ENCODE measurements at places on chromosomes 12 and 14. TPM values are rescaled to one million over a fixed set of nuclear protein-coding genes. Genes with fewer than 3 reads are reported as not detected.
A peak's percentile ranks its signal among the peaks of the same experiment; 100 is the strongest.

Gene CLEC12A
- total RNA-seq = 17.8 TPM

Gene TAS2R42
- not detected for total RNA-seq

Gene HSPB8
- total RNA-seq = 314 TPM

Gene FOXN4
- not detected for total RNA-seq

Gene RASSF9
- total RNA-seq = 2.1 TPM

Gene LUM
- total RNA-seq = 180 TPM

Gene KRT1
- total RNA-seq = not detected

Gene CCNB1IP1
- 41.0 TPM for total RNA-seq

Gene ANKRD33
- not detected for total RNA-seq

Gene ZCCHC8
- 11.5 TPM for total RNA-seq

Gene DPF3
- total RNA-seq = 18.9 TPM

DNA sequence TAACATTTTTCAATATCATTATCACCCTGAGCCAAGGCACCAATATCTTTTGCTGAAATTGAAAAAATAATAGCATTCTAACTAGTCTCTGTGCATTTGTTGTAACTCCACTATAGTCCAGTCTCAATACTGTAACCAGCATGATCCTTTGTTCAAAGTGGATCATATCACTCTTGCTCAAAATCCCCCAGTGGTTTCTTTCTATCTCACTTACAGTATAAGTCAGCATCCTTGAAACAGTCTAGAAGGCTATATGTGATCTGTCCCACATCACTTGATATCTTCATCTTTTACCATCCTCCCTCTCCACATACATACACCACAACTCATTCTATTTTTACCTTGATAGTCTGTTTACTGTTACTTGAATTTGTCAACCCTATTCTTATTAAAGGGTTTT lies 435.7 kb downstream of the CCER1 start:
- DNase-seq = no peak

DNA sequence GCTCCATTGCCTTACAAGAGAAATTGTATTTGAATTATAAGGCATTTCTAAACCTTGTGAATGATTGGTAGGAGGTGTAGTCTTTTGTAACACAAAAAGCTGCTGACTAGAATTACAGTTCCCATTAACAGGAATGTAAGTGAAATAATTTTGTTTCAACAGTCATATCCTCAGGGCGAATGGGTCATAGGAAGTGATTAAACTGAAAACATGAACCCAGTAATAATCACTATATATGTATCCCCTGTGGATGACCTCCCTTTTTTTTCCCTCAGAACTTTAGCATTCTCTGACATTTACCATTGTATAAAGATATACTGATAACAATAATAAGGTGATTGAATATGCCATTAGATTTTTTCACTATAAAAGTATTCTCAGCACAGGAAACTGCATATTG lies 312.3 kb downstream of the ATP23 start:
- no peak for DNase-seq

DNA sequence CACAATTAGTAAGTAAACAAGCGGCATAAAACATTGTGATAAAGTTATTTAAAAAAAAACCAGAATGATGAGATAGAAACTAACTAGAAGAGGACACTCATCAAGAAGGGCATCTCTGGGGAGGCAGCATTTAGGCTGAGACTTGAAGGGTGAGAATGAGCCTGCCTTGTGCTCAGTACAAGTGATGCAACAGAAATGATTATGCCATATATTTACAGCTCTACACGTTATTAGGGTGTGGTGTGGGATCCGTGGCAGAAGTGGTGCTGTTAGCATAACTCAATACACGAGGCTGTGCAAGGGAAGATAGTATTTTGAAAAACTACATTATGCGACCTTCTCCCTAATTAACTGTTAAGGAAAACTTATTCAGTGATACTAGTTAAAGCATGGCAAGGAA lies 178.5 kb upstream of the ATF7IP start:
- no peak for DNase-seq

- DNase-seq = no peak
These were observed 102.7 kb upstream of the FKBP4 start for GRCh38 chr12:2692080-2692479.

DNA sequence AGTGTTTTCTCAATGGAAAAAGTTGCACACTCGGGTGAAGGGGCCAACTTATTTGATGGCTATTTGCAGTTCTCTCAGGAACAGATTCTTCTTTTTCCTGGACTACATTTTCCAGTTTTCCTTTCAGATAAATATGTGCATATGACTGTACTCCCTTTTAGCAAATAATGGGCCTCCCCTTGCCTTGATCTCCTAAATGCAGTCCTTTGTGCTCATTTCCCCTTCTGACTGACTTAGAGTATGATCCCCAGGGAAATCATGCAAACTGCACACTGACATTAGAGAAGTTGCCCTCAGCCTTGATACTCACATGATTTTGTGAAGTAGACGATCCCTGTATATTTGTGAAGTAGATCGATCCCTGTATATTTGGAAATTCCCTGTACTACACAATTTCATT lies 492.9 kb upstream of the NOVA1 start:
- DNase-seq = no peak

DNA sequence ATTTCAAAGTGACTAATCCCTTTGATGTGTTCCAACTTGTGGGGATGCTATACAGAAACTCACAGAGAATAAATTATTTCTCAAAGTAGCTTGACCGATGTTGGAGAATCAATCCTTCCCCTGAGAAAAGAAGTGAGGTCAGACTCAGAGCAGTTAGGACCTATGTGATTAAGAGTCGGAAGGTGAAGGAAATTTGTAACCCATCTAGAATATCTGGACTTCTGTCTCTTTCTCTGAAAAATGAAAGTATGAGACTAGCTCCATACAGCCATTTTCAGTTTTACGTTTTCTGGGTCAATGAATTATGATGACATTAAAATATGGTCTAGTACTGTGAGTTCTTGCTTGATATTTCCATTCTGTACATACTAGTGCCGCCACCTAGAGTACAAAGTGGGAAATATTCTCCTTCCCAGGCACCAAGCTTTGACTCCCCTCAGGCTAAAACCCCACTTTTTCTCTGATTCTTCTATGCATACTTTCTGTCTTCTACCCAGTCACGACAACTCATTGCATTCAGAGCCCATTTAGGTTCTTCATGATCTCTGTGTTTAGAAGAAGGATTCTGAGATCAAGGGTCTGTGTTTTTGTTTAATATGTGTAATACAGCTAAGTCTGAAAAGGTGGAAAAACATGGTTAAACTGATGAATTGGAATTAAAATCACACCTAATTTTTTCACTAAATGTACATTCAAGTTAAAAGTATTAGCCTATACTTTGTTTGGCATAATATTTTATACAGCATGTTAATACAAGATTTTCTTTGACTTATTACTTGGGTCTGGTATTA lies 6.9 kb upstream of the NTS start:
- no peak for DNase-seq

GRCh38 chr12:124637581-124637981 lies 70.2 kb upstream of the NCOR2 start:
- DNase-seq = no peak

DNA sequence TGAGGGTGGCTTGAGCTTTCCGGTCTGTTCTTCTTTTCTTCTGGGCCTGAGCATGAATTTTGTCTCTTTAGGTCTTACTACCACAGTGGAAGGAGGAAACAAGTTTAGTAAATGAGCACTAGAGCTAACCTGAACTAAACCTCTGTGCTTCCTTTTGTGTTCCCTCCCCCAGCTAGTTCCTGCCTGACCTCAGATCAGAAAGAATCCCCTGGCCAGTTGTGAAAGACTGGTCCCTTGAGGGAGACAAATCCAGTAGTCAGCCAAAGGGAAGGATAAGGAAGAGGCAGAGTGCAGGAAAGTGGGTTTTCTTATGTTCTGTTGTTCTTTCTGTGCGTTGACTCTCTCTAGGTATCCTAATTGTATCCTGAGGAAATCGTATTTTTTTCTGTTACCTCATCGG lies 17.5 kb downstream of the ZNF664 start:
- DNase-seq = no peak

- no peak for DNase-seq
These were observed 30.6 kb upstream of the KICS2 start for GRCh38 chr12:64252681-64253080.

GRCh38 chr12:32120419-32120818 lies 13.8 kb downstream of the BICD1 start:
- DNase-seq = no peak

GRCh38 chr12:118371321-118372282 lies 1.1 kb downstream of the TAOK3 start:
- DNase-seq = peak; percentile 33

GRCh38 chr14:106417224-106418049 lies 891.1 kb downstream of the TMEM121 start:
- peak; percentile 51 for DNase-seq

DNA sequence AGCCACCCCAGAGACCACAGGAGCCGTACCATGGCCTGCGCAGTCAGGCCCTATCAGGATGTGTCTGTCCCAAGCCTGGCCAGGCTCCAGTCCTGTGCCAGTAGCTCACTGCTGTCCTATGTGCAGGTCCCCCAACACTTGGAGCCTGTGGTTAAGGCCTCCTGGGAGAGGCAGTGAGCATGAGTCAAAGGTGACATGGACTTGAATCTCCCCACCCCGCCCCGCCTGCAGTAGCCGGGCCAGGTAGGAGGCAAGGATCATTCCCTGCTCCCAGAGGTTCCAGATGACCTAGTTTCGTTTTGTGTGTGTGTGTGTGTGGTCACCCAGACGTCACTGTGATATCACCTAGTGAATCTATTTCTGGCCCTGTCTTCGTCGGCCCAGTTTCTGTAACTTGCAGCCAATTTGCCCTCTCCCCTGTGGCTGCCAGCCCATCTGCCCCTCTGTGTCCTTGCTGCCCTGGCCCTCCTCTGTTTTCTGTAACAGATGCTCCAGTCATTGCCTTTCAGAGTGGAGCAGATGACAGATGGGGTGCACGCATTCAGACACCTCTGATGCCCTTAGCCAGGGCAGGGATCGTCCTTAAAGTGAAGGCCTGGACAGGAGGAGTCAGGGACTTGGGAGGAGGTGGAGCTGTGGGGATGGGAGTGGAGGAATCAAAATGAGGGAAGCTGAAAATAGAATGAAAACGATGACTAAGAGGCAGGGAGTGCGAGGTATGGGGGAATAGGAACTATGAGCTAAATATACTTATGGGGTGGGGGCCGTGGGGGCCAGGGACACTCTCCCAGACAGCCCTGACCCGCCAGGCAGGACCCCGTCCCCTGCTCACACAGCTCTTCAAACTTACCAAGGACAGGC lies 37.4 kb downstream of the SLC6A12 start:
- no peak for DNase-seq

GRCh38 chr12:80162177-80162576 lies 62.8 kb downstream of the OTOGL start:
- no peak for DNase-seq

DNA sequence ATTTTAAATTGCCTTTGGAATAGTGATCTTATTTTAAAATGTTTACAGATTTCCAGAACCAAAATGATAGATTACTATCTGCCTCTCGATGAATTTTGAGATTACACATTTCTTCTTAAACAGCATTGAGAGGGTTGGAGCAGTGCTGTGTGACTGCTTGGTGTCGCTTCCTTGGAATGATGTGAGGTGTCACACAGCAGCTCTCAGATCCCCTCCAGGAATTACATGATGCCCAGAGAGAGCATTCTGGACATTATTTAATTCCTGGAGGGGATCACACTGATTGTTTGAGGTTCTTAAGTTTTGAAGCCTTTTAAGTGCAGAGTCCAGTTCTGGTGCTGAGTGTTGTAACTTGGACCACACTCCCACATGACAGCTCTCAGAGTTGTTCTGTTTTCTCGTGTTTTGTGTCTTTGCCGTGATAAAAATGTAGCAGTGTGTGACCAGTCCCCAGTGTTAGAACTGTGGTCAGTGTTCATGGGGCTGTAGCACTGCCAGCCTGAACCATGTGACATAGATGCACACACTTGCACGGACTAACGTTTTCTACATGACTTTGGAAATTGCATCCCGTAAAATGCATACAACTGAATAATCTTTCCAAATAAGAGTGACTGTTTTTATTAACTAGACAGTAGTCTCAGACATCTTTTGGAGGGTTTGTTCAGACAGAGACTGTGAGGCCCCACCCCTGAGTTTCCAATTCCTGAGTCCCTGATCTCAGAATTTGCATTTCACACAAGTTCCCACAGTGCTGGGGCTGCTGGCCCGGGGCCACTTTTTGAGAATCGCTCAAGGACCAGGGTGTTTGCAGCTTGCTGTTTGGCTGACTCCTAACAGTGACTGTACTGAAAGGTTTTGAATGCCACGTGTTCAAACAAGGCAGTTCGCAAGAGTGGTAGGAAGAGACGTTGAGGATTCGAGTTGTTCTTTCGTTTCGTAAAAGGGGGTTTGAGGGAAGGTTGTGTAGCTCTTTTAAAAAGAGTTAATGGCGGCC lies 26.0 kb downstream of the XRCC3 start:
- peak; percentile 72 for DNase-seq

- DNase-seq = peak; percentile 20
These were observed 827.6 kb downstream of the NRXN3 start for GRCh38 chr14:78997811-78998210.

DNA sequence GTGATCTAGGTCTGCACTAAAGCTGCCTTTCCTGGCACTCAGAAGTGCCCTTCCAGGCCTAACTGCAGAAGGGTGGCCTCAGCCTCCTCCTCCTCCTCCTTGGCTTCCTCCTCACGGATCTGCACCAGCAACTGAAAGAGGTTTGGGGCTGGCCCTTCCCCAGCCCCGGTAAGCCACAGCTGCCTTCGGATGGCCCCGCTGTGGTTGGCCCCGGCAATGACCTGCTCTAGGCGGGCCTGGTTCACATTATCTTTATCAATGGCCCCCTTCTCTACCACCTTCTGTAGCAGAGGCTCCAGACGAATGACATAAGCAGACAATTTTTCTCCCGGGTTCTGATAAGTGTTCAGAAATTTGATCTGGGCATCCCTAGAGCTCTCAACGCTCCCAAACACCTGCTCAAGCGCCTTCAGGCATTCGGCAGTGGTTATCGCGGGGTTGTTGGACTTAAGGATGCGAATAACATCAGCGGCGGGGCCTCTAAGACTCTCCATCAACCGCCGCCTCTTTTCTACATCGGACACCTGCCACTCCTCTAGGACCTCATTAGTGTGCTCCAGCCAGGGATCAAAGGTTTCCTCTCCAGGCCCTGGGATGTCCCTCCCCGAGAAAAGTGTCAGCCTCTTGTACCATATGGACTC lies 1.5 kb downstream of the PNMA1 start:
- no peak for DNase-seq

DNA sequence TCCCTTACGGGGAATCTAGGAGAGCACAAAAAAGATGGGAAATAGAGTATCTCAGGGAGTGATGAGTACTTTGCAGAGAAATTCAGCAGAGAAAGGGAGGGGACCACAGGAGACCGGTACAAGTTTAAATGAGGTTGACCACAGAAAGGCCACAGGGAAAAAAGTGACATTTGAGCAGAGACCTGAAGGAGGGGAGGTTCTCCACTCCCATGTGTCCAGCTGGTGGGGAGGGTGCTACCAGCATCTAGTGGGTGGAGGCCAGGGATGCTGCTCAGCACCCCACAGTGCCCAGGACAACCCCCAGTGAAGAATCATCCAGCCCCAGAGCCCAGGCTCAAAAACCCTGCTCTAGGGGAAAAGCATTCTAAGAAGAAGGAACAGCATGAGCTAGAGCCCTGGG lies 34.6 kb downstream of the TESC start:
- no peak for DNase-seq

GRCh38 chr14:50085570-50086320 lies 30.6 kb downstream of the VCPKMT start:
- DNase-seq = no peak

GRCh38 chr12:126397071-126397581 lies 1331.9 kb downstream of the AACS start:
- DNase-seq = no peak

- no peak for DNase-seq
These were observed 39.1 kb downstream of the TSPAN11 start for GRCh38 chr12:30965613-30965985.

- peak; percentile 82 for DNase-seq
These were observed 2.4 kb upstream of the NAB2 start for GRCh38 chr12:57086493-57087009.
